ENCODE measurements at places on chromosomes 13 and 19.

- DNase-seq, result no peak
Observed at GRCh38 chr19:56721714-56722113, 50.2 kb upstream of the ZNF835 start.

DNA sequence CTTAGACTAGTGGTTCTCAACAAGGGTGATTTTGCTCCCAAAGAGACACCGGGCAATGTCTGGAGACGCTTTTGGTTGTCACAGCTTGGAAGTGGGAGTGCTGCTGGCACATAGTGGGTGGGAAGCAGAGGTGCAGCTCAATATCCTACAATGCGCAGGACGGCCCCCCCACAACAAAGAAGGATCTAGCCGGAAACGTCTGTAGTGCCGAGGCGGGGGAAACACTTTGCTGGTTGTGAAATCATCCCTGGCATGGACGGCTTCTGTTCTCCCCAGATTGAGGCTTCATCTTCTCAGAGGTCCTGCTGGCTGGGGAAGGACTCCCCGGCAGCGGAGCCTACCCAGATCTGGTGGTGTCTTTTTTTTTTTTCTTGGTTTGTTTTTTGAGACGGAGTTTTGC is 13.4 kb upstream of the SYT5 start:
- no peak for DNase-seq

GRCh38 chr13:39784347-39784746 is 128.9 kb downstream of the COG6 start:
- DNase-seq, result no peak

DNA sequence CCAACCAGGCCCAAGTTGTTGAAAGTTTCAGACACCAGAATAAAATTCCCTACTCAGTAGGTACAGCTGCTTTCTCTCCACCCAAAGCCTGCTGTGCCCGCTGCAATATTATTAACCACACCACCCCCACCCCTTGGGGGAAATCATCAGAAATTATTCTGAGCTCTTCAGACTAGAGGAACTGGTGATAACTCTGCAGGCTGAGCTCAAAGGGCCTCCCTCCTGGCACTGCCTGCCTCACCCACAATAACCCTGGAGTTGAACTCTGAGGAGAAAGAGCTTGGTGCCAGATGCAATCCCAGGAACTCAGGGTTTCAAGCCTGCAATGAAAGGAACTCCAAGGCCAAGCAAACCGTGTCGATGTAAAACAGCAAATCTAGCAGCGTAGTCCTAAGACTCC is 381.7 kb upstream of the ZNF507 start:
- no peak for DNase-seq

GRCh38 chr19:49020342-49020741 is 3.5 kb upstream of the LHB start:
- no peak for DNase-seq

GRCh38 chr13:45731455-45731854 is 29.3 kb downstream of the CBY2 start:
- DNase-seq, result no peak

DNA sequence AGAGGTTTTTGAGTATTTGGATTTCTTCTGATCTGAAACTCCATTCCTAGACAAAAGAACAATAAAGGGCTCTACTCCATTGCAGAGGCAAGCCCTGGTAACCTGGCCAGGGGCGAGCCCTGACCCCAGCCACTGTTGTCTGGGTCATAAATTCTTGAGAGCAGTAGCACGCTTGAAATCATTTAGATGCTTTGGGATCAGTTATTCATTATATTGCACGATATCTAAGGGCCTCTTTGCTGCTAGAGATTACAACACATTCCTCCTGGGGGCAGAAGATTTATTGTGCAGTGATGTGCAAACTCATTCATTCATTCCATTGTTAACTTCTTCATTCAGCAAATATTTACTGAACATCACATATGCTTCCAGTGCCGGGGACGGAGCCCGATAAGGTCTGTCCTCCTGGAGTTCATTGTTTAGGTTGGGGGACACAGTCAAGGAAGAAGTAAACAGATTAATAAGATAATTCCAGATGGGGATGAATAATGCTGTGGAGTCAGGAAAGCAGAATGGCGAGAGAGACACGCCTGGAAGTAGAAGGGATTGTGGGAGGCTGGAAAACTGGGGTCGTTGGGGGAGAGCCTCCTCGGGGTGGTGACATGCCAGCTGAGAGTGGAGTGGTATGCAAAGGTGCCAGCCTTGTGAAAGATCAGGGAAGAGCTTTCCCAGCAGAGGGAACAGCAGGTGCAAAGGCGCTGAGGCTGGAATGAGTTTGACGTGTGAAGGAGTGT is 34.9 kb downstream of the SIPA1L3 start:
- no peak for DNase-seq

DNA sequence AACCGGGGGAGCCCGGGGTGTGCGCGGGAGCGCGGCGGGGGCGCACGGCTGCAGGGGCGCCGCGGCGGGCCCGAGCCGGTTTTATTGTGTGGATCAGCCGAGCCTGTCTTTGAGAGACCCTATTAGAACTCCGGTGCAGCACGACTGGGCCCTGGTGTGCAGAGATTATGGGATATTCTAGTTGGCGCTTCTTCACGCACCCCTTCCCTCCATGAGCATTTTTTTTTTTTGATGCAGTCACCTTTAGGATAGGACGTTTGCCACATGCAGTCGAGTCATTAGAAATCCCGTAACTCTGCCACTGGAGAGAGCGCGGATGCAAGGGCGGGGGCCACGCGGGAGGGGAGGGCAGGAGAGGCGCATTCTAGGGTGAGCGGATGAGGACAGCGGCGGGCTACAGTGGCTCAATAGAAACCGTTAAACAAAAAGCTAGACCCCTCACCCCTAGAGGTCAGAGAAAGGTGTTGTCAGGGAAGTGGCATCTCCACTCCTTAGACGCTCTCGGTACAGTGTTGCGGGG is 3.7 kb downstream of the FGF9 start:
- DNase-seq, result no peak

DNA sequence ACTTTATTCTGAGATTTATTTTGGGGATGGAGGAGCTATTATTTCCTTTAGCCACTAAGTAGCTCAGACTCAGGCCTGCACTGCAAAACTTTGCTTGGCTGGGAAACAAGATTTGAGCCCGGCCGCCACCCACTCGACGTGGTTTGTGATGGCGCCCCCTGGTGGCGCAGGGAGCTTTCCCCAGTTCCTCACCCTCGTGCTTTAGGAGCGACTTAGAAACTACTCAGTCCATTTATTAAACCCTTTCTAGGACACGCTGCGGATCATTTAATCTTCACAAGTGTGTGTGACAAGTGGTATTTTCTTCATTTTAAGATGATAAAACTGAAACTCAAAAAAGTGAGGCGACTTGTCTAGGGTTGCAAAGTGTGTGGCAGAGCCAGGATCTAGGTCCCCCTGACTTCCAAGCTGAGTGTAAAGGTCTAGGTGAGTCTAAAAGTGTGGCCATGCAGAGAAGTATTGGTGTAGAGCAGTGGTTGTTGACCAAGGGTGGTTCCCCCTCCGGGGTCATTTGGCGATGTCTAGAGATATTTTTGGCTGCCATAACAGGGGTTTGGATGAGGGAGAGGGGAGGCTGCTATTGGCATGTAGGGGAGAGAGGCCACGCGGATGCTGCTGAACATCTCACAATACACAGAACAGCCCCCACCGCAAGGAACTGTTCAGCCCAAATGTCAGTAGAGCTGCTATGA is 2.2 kb downstream of the CXCL17 start:
- peak; percentile 71 for DNase-seq

DNA sequence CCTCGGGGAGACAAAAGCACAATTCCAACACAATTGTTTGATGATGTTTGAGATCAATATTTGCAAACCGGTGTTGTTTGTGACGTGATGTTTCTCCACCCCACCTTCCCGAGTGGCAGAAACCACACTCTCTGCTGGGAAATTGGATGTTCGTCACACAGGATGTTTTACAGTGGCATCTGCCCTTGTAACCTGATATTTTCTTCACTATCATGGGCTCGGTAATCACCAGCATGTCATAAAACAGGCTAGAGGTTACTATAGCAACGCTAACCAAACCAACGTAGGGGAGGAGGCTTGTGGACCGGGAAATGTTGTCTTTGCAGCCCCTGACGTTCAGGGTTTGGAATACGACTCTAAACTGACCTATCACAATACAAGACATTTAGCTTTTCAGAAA is 454.5 kb downstream of the IRS2 start:
- DNase-seq, result peak; percentile 4

DNA sequence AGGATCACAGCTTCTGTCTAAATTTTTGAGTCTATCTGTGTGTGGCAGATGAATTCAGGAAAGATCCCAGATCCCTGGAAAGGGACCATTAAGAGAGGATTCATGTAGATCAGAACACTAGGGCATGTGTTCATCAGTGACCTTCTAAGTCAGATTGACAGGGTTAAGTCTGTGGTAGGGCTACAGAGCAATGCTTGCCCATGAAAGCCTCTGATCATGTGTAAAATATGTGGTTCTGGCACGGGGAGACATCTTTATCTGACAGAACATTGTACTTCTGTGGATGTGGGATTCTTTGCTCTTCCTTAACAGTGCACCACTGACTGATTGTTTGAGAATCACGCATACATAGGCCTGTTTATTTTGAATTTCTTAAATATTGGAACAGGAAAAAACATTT is 42.9 kb downstream of the ZNF506 start:
- DNase-seq, result no peak

- no peak for DNase-seq
Observed at GRCh38 chr19:1087813-1088415, 7.3 kb downstream of the POLR2E start.

DNA sequence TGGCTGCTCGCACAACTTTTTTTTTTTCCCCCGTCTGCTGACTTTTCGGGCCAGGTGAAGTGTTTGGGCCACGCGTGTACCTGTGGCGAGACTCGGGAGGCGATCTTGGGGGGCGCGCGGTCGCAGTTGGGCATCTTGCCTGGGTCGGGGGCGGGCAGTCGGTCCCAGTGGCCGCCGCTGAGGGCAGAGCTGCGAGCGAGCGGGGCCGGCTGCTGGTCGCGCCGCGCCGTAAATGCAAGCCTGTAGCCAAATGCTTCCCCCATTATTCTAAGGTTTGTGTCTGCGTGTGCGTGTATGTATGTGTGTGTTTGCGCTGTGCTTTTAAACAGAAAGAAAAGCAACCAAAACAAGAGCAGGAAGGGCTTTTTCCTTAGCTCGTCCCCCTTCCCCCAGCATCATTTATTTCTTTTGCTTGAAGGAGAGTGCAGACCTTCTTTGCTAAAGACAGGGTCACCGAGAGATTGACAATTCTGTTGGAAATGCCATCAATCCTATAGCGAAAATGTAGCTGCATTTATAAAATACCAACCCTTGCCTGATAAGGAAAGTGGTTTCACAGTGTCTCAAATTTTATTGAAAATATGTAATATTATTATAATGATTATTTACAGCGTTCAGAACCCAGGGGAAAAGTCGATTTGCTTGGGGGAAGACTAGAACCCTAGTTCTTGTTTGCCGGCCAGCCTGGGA is 143.2 kb upstream of the ZNF536 start:
- DNase-seq, result peak; percentile 37

- DNase-seq, result no peak
Observed at GRCh38 chr13:60869941-60870613, 473.1 kb downstream of the TDRD3 start.

- no peak for DNase-seq
Observed at GRCh38 chr13:79452239-79452913, 28.6 kb upstream of the NDFIP2 start.

GRCh38 chr19:5955636-5955935 is 22.4 kb downstream of the RANBP3 start:
- DNase-seq, result no peak

- DNase-seq, result no peak
Observed at GRCh38 chr19:51590441-51590840, 19.4 kb downstream of the ZNF175 start.
